GM04504 (cell line): ENCODE measurements at places on chromosomes 11 and 22.

DNA sequence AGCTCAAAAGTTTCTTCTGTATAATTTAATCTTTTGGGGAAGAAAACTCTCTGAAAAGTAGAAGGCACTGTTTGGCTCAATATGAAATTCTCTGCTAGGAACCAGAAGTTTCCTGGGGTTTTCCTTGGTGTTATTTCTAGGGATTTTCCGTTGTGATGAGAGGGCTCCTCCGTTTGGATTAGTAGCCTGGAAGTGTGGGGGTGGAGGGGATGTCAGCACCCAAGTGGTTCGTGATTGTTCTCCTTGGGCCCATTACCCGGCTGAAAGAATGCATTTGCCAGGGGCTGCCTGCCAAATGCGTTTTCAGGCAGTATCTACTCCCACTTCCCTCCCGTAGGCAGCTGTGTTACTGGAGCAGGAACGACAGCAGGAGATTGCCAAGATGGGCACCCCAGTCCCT, 4.3 kb downstream of the SF3B2 start:
- DNase-seq = no peak

GRCh38 chr11:63670433-63671321, 499 bp downstream of the ATL3 start:
- no peak for DNase-seq

GRCh38 chr22:37953062-37953436, 352 bp downstream of the C22orf23 start:
- no peak for DNase-seq

- no peak for DNase-seq
Observed at GRCh38 chr11:95074792-95075563, 8.3 kb downstream of the SRSF8 start.

GRCh38 chr22:22201185-22201929, 43.2 kb upstream of the VPREB1 start:
- DNase-seq = no peak

DNA sequence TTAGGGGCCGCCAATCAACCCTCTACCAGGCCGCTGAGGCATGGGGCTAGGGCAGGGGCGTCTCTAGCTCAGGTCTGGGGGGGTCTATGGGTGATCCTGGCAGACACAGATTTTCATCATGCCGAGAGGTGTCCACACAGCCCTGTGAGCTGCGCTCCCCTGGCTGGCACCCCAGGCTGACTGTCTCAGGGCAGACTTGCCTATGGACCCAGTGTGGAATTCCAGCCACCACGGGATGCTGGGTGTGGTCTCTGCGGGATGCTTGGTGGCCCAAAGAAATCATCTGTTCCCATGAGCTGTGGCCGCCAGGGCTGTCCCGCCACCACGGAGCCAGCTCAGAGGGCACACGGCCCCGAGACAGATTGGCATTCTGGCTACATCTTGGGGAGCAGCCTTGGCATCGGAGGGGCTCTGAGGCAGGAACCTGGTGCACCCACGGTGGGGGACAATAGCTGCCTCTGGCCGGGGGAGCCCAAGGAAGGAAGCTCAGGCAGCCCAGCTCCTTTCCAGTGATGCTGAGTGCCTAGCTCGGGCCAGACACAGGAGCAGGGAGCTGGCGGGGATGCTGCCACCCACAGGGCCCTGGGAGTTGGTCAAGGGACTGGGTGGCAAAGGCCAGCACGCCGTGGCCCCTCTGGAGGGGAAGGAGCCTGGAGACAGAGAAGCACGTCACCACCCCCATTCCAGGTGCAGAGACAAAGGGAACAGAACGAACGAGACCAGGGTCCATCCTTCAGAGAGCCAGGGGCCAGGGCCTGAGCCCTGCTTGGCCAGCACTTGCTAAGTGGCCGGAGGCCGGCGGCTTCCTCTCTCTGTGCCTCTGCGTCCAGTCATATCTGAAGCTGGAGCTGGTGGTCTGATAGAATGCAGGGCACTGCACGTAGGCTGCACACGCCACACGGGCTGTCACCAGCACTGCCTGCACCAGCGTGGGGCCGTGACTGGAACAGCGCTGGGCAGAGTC, 64.4 kb upstream of the FGF3 start:
- DNase-seq = no peak

DNA sequence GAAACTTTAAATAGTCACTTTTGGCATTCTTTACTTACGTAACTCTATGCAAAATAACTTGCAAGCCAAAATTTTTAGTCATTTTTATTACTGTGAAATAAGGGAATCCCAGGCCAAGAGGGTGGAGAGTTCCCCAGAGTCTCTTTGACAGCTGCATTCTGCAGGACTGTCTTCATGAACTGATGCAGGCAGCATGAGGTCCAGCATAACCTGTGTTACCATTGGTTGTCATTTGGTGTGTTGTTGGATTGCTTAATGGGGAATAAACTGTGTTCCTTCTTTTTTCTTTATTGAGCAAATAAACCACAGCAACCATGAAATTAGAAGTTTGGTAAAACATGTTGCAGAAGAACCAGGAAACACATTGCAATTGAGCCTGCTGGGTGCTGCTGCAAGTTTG, 24.6 kb downstream of the MMP27 start:
- peak; percentile 51 for DNase-seq

GRCh38 chr11:58659910-58660570, 37.6 kb downstream of the CNTF start:
- no peak for DNase-seq

DNA sequence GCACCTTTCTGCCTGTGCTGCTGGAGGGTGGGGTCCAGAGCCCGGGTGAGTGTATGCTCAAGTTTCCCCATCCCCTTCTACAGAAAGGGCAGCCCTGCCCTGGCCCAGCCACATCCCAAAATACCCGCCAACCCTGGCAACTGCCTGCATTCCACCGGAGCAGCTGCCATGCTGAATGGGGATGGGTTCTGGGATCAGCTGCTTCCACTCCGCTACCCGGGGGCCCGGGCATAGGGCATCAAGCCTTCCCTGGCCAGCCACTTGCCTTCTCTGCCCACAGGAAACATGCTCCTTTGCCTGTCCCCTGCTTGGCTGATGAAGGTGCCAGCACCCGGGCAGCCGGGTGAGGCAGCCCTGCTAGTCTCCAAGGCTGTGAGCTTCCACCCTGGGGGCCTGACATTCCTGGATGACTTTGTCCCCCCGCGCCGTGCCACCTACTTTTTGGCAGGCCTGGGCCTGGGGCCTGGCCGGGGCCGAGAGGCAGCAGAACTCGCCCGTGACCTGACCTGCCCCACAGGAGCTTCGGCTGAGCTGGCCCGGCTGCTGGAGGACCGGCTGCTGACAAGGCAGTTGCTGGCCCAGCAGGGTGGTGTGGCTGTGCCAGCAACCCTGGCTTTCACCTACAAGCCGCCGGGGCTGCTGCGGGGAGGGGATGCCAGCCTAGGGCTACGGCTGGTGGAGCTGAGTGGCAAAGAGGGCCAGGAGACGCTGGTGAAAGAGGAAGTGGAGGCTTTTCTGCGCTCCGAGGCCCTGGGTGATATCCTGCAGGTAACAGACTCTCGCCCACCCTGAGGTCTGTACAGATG, 3.2 kb downstream of the CARNS1 start:
- no peak for DNase-seq
